ENCODE measurements at places on chromosomes 5 and 9.

GRCh38 chr9:88751781-88752180, 216.8 kb downstream of the NXNL2 start:
- no peak for DNase-seq

GRCh38 chr5:55372130-55372925, 64.5 kb downstream of the MTREX start:
- DNase-seq: no peak

DNA sequence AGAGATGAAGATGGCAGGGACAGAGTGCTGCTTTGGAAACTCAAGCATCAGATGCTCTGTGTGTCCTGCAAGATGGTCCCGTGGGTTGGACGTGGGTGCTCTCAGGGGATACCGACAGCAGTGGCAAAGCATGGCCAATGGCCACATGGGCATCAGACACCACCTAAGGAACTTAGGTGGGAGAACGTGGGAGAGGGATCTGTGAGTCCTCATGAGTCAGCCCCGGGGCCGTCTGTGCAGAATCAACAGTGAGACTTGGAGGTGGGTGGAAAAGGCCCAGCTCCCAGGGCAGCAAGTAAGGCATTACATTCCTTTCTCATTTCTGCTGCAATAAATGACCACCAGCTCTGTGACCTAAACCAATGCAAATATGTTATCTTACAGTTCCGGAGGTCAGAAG, 77.0 kb downstream of the RAD23B start:
- DNase-seq: no peak

GRCh38 chr9:86486891-86487837, 133.0 kb upstream of the TUT7 start:
- DNase-seq: peak; percentile 7

DNA sequence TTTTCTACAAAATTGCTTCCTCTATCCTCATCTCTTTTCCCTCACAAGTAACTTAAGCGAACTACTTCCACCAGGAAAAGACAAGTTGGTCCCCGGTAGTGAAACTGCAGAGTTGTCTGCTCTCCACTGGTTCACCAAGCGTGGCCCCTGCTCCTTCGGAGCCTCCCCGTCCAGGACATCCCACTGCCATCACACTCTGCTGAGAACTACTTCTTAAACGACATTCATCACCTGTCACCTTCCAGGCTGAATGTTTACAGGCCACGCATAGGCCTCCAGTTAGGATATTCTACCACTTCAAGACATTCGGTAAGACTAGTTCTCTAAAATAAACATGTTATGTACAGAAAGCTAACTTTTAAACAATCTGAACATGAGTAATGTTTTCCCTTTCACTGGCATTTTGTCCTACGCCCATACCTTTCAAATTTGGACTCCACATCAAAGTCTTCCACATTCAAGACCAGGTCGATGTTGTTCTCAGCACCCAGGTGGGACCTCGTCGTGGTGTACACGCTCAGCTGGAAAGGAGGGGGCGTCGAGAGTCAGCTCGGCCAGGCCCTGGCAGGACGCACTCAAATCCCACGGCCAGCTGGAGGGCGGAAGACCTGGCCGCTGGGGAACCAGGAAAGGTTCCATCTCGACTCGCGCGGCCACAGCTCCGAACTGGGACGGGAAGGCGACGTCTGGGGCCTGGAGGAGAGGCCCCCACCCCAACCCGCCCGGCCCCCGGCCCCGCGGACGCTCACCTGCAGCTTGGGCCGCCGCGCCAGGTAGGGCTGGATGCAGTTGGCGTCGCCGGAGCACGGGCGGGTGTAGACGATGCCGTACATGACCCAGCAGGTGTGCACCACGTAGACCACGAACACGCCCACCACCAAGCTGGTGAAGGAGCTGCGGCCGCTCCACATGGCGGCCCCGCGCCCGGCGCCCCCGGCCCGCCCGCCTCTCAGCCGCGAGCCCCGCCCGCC, 683 bp downstream of the CLPTM1L start:
- DNase-seq: no peak

GRCh38 chr9:87035879-87036278, 88.6 kb upstream of the GAS1 start:
- DNase-seq: no peak

- DNase-seq: no peak
Observed at GRCh38 chr9:91211414-91211813, 150.3 kb downstream of the AUH start.

Measured in germinal center (tissue), 1 donor.